ENCODE measurements at places on chromosomes 6 and 20.

- DNase-seq: no peak
Measured at GRCh38 chr6:159013229-159013628, 13.2 kb upstream of the RSPH3 start.

- DNase-seq: no peak
Measured at GRCh38 chr6:31362751-31363150, 5.8 kb upstream of the HLA-B start.

DNA sequence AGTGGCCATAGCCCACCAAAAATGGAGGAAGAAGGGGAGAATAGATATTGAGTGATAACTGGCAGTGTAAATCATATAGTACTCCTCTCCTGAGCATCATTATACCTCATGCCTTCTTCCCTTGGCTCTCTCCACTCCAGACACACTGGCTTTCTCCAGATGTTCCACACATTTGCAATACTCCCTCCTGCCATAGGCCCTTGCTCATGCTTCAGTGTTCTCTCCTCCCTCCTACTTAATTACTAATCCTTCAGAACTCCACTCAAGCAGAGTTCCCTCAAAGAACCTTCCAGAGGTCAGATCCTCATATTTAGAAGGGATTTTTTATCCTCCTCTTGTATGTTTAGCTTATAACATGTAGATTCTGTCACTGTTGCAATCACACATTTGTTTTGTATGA is 279.5 kb upstream of the SUPT3H start:
- DNase-seq: no peak

DNA sequence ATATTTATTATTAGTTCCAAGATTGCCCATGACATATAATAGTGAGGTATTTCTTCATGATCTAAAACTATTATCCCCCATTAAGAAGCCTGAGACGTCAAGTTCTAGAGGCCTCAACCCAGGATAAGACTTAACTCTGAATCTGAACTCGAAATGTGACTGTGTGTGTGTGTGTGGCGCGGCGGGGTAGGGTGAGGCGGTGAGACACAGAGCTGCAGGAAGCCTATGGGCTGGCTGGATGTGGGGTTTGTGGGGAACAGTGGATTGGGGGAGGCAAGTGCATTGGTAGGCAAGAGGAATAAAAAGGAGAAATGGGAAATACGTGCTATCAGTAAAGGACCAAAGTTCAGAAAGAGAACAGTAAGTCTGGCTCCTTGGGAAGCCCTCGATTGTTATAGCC is 66.5 kb upstream of the RNF146 start:
- no peak for DNase-seq

- no peak for DNase-seq
Measured at GRCh38 chr6:137040393-137040792, 4.4 kb downstream of the IL20RA start.

Measured in SJSA1 (cell line).